Spinal cord (tissue), 10 donors: ENCODE measurements at places on chromosomes 11 and 22. TPM values are rescaled to one million over a fixed set of nuclear protein-coding genes. Genes with fewer than 3 reads are reported as not detected.

Gene IGF2
- 344 TPM for polyA plus RNA-seq

Gene APOL5
- polyA plus RNA-seq: not detected

Gene GRAP2
- 0.86 TPM for polyA plus RNA-seq

Gene RIBC2
- 2.5 TPM for polyA plus RNA-seq

Gene SHISAL1
- 16.0 TPM for polyA plus RNA-seq

Gene TREH
- polyA plus RNA-seq: 1.5 TPM
